IMR-90 (cell line): ENCODE measurements at places on chromosomes 3 and 15.

DNA sequence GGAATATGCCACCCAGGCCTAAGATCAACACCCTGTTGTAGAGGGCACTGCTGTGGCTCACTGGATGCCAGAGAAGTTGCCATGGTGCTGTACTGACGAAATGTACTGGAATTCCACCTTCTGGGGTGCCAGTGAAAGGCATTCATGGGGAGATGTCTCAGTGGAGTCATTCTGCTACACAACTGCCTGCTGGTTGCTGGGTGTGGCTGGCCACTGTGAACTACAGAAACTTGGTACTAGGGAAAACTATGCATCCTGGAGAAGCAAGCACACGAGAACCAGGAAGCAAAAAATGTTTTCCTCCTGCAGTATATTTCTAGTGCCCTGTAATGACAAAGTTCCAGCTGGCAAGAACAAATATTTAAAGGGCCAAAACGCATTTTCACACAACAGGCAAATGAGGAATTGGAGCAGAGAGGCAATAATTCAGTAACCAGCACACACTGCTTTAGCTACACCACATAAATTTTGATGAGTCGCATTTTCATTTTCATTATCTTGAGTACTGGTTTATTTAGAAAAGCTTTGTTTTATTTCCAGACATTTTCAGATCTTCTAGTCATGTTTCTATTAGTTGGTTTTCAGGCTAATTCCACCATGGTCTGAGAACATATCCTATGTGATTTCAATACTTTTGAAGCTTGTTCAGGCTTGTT lies 18.3 kb upstream of the RFX7 start:
- no peak for DNase-seq

GRCh38 chr15:51263726-51264125 lies 74.7 kb downstream of the CYP19A1 start:
- no peak for DNase-seq

- no peak for DNase-seq
Observed at GRCh38 chr3:55534876-55535275, 47.8 kb upstream of the WNT5A start.

- no peak for DNase-seq
Observed at GRCh38 chr3:149417174-149417573, 39.7 kb upstream of the TM4SF1 start.

GRCh38 chr15:79381593-79381992 lies 50.5 kb upstream of the MINAR1 start:
- no peak for DNase-seq

- no peak for DNase-seq
Observed at GRCh38 chr3:126656371-126657134, 1.6 kb upstream of the TXNRD3 start.

DNA sequence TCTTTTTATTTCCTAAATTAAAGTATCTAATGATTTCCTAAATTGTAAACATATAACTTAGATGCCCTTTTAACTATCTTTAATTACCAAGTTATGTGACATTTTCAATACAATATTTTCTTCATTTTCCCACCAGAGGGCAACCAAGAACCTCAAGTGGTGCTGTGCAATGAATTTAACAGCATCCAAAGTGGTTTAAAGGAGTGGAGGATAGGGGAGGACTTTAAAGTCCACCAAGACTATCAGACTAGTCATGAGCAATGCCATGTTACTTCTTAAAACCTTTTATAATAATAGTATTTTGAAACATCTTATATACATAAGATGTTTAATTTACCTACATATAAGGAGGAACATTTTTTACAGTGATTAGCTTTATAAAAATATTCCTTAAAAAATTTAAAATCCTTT lies 74.4 kb downstream of the DLG1 start:
- peak; percentile 67 for DNase-seq

DNA sequence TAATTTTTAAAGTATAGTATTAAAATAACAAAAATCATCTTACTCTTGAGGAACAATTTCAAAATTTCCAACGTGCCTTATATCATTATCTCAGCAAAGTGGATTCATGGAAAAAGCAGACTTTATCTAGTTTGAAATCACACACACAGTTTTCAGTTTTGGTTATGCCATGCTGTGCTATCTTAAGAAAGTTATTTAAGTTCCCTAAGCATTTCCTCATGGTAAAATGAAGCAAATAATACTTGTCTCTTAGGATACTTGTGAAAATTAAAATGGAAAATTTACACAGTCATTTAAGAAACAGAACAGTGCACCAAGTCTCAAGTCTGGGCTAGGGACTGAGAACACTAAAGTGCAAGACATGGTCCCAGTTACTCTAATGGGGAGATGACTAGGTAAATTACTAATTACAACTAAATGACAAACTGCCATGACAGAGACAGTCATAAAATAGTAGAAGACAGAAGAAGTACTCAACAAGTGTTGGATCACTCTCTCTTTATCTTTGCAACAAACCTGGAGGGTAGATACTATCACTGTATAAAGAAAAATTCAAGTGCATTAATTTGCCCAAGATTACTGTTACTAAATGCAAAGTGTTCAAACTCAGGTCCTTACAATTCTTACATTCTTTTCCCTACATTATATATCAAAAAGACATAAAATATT lies 44.8 kb downstream of the DMXL2 start:
- DNase-seq: no peak

DNA sequence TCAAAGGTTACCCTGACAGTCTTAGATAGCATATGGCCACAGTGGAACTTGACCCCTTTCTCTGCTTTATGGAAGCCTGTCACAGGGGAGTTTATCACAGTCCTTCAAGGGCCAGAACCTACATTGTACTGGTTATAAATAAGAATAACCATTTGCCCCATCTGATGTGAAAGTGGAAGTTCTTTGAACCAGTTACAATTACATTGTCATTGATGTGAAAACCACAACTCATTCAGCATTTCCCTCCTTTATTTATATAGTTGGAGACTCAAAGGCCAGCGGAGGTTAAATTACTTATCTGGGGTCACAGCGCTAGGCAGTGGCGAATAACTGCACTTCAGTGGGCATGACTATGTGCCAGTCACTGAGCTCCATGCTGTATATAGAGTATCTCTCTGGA lies 60.5 kb upstream of the TBC1D5 start:
- DNase-seq: no peak

GRCh38 chr3:94822298-94822697 lies 759.4 kb downstream of the NSUN3 start:
- DNase-seq: no peak

- peak; percentile 85 for DNase-seq
Observed at GRCh38 chr3:128378631-128379347, 87.9 kb downstream of the DNAJB8 start.

DNA sequence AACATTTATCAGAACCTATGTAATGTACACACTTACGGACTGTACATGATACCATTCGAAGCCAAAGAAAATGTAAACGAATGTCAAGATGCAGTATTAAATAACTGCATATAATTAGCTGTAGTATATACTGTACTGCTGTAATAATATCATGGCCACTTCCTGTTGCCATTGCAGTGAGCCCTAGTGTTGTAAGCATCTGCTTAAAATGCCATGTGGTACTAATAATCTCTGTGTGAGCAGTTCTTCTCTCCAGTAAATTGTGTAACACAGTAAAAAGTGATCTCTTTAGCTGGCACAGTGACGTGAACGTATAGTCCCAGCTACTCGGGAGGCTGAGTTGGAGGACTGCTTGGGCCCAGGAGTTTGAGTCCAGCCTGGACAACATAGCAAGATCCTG lies 8.6 kb downstream of the SPG11 start:
- peak; percentile 20 for DNase-seq

GRCh38 chr3:186053954-186054791 lies 54.7 kb downstream of the ETV5 start:
- DNase-seq: peak; percentile 73

- DNase-seq: no peak
Observed at GRCh38 chr15:87623832-87624231, 632.7 kb downstream of the NTRK3 start.

- DNase-seq: no peak
Observed at GRCh38 chr3:122533480-122533879, 18.7 kb upstream of the KPNA1 start.

DNA sequence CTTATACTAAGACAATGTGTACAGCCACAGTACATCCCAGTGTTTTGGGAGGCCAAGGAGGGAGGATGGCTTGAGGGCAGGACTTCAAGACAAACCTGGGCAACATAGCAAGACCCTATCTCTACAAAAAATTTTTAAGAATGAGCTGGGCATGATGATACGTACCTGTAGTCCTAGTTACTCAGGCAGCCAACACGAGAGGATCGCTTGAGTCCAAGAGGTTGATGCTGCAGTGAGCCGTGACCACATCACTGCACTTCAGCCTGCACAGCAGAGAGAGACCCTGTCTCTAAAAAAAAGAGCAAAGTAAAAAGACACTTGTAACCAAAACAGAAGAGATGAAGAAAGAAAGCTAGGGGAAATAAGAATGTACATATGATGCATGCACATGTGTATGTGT lies 38.5 kb downstream of the HES1 start:
- DNase-seq: no peak

DNA sequence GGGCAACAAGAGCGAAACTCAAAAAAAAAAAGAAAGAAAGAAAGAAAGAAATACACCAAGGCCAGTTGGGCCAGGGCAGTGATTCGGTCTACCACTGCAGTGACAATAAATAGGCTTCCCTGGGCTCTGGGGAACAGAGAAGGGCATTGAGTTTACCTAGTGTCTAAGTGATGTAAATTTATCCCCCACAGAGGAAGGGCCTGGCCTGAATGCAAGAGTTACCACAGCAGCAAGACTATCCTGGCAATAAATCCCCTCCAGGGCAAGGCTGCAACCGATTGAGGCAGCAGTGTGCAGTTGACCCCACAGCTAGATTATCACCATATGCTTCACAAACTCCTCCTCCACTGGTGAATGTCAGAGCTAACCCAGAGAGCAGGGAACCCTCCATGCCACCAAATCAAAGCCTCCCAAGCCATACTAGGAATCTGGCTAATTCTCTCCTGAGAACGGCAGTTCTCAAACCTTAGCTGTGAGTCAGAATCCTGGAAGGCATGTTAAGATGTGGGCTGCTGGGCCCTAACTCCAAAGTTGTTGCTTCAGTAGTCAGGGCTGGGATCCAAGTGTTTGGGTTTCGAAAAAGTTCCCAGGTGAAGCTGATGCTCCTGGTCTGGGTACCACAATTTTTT lies 64.3 kb upstream of the GATM start:
- DNase-seq: peak; percentile 78

- DNase-seq: no peak
Observed at GRCh38 chr3:184542577-184542976, 19.0 kb upstream of the EPHB3 start.

DNA sequence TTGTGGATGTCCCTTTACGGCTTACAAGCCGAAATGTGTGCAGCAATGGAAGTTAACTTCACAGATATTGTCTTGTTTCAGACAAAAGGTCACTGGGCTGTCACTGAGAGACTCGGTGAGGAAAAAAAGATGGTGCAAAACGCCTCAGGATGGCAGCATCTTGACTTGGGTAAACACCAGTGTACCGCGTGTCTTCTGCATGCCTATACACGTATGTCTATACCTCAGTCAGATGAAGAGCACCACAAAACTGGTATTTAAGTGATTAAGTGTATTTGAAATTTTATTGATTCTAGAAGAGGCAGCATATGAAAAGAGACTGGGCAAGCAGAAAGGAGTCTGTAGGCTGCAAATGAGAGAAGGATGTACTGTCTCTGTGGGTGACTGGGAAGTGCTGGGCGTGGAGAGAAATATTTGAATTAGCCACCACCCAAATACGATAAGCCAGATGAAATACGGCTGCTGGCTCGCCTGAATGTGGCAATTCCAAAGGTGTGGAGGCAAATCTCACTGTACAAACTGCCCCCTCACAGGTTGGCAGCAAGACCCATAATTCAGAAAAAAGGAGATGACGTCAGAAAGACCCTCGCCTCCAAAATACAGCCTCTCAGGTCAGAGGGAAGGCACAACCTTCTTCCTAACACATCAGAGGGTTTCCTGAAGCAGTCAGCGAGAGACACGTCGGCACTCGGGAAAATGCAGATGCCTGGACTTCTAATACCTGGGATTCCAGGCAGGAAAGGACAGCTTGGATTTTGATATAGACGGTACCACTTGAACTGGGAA lies 53.4 kb upstream of the NEO1 start:
- DNase-seq: no peak

- no peak for DNase-seq
Observed at GRCh38 chr3:31404871-31405270, 127.9 kb upstream of the STT3B start.

DNA sequence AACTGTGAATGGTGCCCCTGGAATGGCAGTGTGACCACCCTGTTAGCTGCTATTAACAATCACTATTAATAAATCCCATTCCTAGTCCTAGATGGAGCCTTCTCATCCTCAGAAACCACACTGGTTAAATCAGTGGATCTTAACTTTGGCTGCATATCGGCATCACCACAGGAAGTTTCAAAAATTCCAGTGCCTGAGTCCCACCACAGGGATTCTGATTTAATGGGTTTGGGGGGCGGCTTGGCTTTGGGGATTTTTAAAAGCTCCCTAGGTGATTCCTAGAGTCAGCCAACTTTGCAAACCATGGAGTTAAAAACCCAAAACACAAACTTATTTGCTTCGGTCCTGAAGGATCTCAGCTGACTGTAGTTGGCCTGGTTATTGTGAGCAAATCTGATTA lies 3.1 kb downstream of the FAM107A start:
- DNase-seq: no peak

- DNase-seq: peak; percentile 34
Observed at GRCh38 chr15:69573815-69574475, 121.3 kb downstream of the RPLP1 start.

DNA sequence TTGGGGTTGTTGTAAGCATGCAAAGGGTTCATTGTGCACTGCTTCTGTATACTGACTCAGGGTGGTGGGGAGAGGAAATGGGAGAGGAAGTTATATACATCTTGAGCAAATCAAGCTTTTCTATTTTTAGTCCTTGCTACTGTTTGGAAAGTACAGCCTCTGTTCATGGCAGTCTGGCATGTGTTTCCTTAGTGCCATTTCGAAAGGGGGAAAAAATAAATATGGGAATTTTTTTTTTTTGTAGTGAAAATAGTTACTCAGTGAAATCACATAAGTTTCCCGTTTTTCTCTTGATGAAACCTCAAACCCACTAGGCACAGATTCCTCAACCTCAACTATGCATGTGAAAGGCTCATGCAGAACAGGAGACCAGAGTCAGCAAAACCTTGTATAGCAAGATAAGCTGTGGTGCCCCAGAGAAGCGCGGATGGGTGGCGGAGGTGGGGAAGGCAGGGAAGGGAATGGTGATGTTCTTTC lies 353.3 kb downstream of the LPP start:
- DNase-seq: peak; percentile 97

- DNase-seq: peak; percentile 99
Observed at GRCh38 chr3:4978966-4979427, 240 bp upstream of the BHLHE40 start.
